ENCODE measurements at places on chromosomes 11 and 22.

DNA sequence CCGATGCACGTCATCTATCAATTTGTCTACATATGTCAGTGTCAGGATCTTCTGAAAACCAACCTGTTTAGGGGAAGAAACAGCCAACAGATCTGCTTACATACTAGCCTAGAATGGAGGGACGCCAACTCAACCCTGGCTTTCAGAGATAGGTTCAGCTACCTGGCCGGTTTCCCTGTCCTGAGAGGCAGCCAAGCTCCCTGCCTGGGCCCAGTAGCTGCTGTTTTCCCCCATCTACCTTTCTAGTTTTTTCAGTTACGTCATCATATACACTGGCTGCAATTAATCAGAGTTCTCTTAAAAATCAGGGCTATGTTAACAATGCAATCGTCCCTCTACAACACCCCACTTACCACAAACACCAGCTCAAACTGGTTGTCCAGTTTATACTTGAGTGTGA, 1.0 kb downstream of the SRPRA start:
- DNase-seq: no peak

- no peak for DNase-seq
Measured at GRCh38 chr11:102097186-102097585, 13.1 kb upstream of the YAP1 start.

- no peak for DNase-seq
Measured at GRCh38 chr22:37352481-37352880, 70.2 kb downstream of the CYTH4 start.

GRCh38 chr11:122981388-122982264, at the start of gene BSX:
TSS of gene BSX (minus strand) at chr11:122981834. CDS start at chr11:122981671, 163 bp downstream.
- peak; percentile 13 for DNase-seq

DNA sequence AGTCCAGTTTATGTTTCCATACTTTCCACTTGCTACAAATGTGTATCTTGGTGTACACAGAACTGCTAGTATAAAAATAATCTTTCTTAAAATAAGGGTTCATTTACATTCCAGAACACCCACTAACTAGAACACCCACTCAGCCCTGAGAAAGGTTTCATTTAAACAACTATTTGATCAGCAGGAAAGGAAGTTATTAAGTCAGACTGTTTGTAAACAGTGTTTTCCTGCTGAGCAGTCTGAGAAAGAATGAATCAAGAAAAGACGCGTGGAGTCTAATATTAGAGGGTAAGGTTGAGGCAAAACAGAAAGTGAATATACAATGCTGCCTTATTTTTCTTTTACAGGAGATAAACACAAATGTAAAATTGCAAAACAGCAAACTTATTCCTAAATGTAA, 32.7 kb downstream of the NARS2 start:
- no peak for DNase-seq

- no peak for DNase-seq
Measured at GRCh38 chr11:95157824-95158223, 68.2 kb downstream of the ENDOD1 start.

DNA sequence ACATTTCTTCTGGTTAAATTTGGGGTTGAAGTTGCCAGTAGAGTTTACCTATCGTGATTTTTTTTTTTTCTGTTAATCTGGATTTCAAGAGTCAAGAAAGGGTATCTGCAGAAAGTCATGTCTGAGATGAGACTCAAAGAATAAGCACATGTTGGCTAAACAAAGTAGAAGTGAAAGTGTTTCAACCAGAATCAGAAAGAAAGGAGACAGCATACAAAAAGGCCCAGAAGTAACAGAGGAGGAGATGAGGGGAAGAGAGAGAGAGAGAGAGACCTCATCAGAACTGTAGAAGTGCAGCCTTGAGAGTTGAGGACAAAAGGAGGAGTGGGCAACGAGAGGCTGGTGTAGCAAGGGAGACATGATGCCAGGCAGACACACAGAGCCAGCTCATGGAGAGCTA, 54.9 kb downstream of the SVIP start:
- no peak for DNase-seq

- no peak for DNase-seq
Measured at GRCh38 chr22:39932166-39932565, 28.0 kb upstream of the TMA7B start.

GRCh38 chr11:6705905-6706535, 22.9 kb upstream of the MRPL17 start:
- no peak for DNase-seq

- no peak for DNase-seq
Measured at GRCh38 chr22:50665212-50665611, 7.4 kb upstream of the SHANK3 start.

- DNase-seq: no peak
Measured at GRCh38 chr11:119195680-119196079, 10.4 kb downstream of the NHERF4 start.

- DNase-seq: no peak
Measured at GRCh38 chr11:93766504-93766903, 17.6 kb upstream of the MED17 start.

DNA sequence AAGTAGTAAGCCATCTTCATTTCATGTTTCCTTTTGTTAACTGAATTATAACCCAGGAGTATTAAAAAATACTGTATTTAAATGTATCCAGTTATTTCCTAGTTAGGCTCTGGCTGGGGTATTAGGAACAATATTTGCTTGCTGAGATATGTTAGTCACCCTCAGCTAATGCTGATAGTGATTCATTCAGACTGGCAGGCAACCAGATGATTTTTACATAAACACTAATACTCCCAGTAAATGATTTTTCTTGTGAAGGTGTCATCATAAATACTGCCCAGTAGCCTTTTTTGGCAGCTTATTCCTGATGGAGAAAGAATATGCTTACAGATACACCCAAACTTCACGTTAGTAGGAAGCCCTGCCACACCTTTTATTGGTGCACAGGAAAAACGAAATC, 8.1 kb downstream of the YWHAH start:
- DNase-seq: peak; percentile 76

DNA sequence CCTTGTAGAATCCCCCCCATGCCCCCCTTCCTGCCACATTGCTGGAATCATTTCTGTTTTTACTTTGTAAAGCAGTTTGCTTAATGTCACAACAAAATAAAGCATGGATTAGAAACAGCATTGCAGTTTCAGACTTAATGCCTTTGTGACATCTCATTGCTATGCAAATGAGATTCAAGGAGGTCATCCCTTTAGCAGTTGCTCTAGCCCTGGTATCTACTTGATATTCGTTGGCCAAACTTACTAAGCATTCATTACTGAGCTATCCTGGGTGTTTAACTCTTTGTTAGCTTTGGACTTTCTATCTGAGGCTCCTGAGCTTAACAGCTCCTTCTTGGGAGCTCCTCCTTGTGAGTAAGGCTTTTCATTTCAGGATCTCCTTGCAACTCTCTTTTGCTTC, 16.3 kb downstream of the FAT3 start:
- DNase-seq: no peak

DNA sequence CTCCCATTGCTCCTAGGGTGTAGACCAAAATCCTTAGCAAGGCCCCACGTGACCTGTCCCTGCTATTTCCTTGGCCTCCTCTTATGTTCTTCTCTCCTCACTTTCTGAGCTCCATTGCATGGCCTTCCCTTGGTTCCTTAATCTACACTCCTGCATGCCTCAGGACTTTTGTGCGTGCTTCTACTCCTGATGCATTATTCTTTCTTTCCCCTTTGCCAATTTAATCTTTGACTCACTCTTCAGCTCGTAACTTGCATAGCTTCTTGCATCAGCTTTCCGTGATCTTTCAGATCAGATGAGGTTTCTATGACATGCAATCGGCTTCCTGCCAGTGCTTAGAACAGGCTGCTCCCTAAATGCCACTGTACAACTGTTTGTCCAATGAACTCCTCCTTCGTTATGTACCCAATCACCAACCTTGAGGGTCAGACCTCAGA, 261.6 kb upstream of the CADM1 start:
- no peak for DNase-seq

- no peak for DNase-seq
Measured at GRCh38 chr22:41974691-41975290, 5.5 kb downstream of the SEPTIN3 start.

GRCh38 chr11:67266449-67267187, at the start of gene GRK2:
TSS of gene GRK2 (plus strand) at chr11:67266473. CDS start at chr11:67266700, 227 bp downstream.
- no peak for DNase-seq

GRCh38 chr11:7673724-7674434, 579 bp upstream of the CYB5R2 start:
- DNase-seq: no peak

- DNase-seq: no peak
Measured at GRCh38 chr22:31340360-31340759, 5.8 kb downstream of the PATZ1 start.

- no peak for DNase-seq
Measured at GRCh38 chr11:43130616-43131015, 181.2 kb upstream of the API5 start.

GRCh38 chr22:16838073-16838472, 12.9 kb upstream of the XKR3 start:
- DNase-seq: peak; percentile 24

DNA sequence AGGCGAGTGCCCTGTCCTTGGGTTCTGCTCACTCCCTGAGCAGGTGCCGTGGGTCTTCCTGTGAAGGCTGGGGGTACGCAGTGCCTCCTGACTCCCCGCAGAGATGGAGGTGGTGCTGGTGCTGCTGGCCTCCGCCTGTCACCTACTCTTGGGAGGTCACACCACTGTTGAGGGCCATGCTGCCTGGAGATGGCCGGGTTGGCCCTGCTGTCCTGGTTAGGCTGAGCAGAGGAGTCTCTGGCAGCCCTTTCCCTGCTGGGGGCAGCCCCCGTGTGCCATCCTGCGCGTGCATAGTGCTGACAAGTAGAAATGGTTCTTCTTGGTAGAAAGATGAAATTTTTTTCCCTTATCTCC, 49.6 kb downstream of the MUC6 start:
- DNase-seq: no peak

GRCh38 chr11:46277622-46278386, at the start of gene CREB3L1:
TSS of gene CREB3L1 (plus strand) at chr11:46277662. CDS start at chr11:46278112, 450 bp downstream.
- DNase-seq: no peak

DNA sequence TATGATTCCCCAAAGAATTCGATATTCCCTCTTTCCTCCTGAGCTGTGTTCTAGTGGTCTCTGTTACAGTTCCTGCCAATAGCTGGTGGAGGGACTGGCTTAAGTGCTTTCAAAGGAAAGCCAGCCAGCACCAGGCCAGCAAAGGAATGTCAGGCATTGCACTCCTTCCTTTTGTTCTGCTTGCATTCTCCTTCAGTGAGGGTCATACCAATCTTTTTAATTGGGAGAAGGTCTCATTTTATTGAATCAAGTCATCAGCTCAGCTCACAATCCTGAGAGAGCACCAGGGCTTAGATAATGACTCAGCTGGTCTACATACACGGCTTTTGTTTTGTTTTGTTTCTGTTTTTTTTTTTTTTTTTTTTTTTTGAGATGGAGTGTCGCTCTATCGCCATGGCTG, 222.9 kb downstream of the NAV2 start:
- DNase-seq: peak; percentile 91

GRCh38 chr22:32627091-32627490, 152.5 kb downstream of the FBXO7 start:
- DNase-seq: no peak

- no peak for DNase-seq
Measured at GRCh38 chr11:97622795-97623194, 1233.0 kb downstream of the JRKL start.

DNA sequence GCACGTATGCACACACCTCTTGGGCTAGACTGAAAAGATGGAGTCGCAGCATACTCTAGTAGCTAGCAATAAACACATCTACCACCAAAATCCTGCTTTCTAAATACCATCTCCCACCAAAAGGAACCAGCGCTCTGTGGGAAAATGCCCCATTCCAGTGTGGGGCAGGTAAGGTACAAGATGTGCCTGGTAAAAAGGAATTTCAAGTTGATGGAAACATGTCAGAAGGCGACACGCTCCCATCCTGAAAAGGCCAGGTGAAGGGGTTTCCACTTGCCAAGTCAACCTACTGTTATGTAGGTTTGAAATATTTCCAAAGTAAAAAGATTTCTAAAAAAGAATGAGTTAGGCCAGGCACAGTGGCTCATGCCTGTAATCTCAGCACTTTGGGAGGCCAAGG, 8.8 kb downstream of the DGCR2 start:
- DNase-seq: no peak

GRCh38 chr11:35464308-35464707, 45.0 kb upstream of the SLC1A2 start:
- no peak for DNase-seq

DNA sequence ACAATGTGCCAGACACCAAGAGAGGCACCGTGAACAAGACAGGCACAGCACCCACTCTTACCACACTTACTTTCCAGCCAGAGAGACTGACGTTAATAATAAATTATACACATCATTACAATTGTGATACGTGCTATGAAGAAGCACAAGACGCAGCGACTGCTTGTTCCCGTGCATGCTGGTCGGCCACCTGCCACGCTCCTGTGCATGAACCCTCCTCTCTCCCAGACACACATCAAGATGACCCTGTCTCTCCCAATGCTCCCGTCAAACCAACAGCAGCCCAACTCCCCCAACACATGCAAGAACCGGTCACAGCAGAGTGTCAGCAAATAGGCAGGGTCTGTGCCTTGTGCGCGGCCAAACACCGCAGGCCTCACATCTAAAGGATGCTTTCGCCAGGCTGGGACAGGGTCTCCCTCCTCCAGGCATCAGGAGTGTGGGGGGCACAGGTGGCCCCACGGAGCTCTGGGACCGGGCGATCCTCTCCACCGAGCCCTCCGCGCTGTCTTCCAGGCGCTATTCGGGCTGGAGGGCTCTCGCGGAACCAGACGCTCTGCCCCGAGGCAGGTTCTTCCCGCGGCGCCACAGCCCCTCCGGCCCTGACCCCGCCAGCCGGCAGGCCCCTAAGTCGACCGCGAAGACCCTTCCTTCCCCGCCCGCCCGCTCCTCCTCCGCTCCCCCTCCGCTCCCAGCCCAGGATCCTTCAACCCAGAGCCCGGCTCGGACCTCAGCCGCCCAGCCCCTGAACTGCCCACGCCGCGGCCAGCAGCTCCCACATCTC, 533 bp downstream of the SERGEF start:
- no peak for DNase-seq

DNA sequence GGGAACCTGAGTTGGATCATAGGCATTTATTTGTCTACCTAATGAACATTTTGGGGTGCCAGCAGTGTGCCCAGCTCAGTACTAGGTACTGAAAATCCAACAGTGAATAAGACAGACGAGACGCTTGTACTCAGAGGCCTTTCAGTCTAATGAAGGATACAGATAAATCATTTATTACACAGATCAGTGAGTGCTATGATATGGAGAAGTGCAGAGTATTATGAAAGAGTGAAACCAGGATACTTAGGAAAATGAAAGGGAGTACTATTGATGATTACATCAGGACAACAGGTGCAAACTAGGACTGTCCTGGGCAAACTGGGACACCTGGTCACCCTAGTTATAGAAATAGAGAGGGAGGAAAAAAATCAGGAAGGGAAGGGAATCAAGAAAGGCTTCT, 207.5 kb upstream of the NCAM1 start:
- no peak for DNase-seq

GRCh38 chr11:14420223-14420622, 61.2 kb upstream of the RRAS2 start:
- DNase-seq: no peak

GRCh38 chr22:40331706-40332105, 14.6 kb upstream of the ADSL start:
- DNase-seq: no peak

DNA sequence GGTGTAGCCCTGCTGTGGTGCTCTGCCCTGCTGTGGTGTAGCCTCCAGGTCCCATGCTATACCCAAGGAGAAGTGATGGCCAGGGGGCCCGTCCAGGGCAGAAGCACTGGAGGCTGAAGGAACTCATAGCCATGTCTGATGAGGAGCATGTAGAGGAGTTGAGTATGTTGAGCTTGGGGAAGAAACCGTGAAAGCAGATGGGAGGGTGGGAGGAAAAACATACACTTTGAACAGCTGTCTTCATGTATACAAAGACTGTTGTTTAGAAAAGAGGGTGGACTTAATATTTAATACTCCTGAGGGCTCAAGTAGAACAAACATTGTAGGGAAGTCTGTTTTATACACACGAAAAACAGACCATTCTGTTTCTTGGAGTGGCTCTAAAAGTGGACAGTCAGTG, 26.6 kb upstream of the TTC12 start:
- DNase-seq: no peak
